ENCODE measurements at places on chromosomes 7 and 10.

DNA sequence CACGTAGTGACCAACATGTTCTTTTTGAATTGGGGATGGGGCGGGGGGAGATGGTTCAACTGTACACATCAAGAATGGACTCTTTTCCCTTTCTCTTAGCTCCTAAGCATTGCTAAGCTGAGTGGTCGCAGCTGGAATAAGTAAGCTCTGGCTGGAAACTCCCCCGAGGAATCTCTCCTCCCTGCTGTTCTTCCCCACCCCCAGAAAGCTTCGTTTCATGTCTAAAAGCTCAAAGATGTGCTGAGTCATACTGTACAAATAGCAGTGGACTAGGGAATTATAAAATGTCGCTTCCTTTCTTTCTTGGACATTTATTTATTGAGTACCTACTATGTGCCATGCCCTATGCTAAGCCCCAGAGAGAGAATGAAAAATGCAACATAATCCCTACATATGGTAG lies 191.1 kb upstream of the ADO start:
- DNase-seq, result no peak

DNA sequence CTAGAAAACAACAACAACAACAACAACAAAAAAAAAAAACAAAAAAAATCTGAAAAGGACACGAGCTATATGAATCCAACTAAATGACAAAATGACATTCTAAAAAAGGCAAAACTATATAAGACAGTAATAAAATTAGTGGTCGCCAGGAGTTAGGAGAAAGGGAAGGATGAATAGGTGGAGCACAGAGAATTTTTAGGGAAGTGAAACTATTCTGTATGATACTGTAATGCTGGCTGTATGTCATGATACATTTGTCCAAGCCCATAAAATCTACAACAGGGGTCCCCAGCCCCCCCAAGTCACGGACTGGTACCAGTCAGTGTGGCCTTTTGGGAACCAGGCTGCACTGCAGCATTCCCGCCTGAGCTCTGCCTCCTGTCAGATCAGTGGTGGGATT lies 2.8 kb upstream of the PUS7 start:
- DNase-seq, result no peak

GRCh38 chr7:22356010-22356691 lies 803 bp downstream of the RAPGEF5 start:
- no peak for DNase-seq

- DNase-seq, result no peak
These were observed 98.1 kb downstream of the LRRC4 start for GRCh38 chr7:127933146-127933545.

- DNase-seq, result no peak
These were observed 450.7 kb downstream of the HTR7 start for GRCh38 chr10:90407131-90407530.

DNA sequence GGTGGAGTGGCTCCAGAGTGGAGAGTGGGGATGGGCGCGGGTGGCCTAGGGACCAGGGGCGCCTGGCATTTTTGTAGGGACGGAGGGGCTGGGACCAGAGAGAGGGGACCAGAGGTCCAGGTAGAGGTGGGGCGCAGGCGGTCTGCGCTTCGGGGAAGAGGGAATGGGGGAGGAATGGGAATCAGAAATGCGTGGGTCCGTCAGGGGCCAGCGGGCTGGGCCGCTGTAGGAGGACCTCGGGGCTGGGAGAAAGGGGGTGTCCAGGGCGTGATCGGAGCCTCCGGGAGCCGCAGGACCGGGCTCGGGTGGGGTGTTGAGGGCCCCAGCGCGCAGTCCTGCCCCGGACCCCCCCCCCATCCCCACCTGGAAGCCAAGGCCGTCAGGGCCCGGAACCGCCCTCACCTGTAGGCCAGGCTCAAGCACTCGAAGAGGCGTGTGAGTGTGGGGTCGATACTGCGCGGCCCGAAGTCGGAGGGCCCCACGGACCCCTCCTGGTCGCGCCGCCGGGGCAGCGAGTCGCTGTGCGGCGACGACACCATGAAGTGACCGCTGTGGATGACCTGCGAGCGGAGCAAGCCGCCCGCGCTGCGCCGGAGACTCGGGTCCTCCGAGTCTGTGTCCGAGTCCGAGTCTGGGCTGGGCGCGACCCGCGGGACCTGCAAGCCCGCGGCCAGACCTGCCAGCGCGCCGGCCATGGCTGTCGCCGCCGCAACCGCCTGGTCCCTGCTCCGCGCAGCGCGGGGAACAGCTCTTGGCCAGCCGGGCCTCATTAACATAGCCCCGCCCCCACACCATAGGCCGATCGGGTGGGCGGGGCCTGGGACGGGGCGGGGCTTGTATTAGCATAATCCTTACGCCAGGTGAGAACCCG lies at the start of gene MLXIPL:
Gene MLXIPL, minus strand, starts transcription at position 725 of the 871 bp plus-strand sequence. Its CDS starts 30 bp downstream, at position 695.
- DNase-seq, result peak; percentile 94

DNA sequence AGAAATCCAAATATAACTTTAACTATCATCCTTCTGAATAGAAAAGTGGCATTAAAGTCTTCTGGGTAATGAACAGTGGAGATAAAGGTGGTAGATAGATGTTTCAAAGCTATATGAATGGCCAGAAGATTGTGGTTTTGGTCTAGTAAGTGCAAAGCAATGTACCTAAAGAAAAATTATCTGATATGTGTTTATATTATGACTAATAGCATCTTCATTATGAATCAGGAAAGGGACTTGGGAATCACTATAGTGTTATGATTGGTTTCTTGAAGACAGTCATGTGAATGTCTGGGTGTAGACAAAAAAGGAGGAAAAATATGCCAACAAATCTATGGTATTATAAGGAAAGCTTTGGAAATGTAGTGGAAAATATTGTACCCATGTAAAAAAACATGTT lies 3.0 kb downstream of the ZNF518A start:
- DNase-seq, result no peak

GRCh38 chr7:23226844-23227450 lies 19.6 kb upstream of the GPNMB start:
- no peak for DNase-seq

DNA sequence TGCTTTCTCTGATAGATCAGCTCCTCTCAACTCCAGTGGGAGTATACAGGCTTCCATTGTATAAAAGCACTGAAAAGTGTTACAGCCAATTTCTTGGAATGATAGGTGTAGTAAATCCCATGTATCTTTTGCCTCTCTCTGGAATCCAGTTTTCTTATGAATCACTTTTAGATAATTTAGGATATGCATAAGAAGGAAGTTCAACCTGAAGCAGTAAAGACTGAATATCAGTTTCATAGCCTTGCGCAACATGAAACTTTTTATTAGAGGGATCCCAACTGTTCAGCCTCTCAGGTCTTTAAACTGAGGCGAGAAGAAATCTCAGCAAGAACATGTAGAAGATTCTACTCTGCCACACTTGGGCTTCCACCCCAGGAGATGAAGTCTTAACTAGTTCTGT lies 280.0 kb downstream of the MALRD1 start:
- no peak for DNase-seq

GRCh38 chr7:128071376-128071775 lies 40.1 kb upstream of the LRRC4 start:
- DNase-seq, result no peak

- DNase-seq, result no peak
These were observed 33.4 kb upstream of the RSBN1L start for GRCh38 chr7:77662869-77663268.

DNA sequence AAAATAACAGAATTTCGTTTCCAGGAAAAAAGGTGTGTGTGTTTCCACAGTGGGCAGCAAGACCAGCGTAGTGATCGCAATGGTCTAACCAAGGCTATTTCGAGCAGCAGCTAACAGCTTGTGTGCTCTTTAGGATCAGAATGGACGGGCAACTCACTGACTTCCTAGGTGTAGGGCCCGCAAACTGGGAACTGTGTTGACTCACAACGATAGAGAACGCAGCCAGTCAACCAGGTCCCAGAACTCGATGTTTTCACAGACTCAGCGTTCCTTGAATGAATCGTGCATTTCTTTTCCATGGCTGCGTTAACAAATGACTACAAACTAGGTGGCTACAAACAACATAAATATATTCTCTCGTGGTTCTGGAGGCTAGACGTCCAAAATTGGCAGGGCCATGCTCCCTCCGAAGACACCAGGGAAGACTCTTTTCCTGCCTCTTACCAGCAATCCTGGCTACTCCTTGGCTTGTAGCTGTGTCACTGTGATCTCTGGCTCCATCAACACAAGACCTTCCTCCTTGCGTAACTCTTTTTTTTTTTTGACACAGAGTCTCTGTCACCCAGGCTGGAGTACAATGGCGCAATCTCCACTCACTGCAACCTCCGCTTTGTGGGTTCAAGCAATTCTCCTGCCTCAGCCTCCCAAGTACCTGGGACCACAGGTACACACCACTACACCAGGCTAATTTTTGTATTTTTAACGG lies 39.1 kb downstream of the PODXL start:
- DNase-seq, result peak; percentile 13

DNA sequence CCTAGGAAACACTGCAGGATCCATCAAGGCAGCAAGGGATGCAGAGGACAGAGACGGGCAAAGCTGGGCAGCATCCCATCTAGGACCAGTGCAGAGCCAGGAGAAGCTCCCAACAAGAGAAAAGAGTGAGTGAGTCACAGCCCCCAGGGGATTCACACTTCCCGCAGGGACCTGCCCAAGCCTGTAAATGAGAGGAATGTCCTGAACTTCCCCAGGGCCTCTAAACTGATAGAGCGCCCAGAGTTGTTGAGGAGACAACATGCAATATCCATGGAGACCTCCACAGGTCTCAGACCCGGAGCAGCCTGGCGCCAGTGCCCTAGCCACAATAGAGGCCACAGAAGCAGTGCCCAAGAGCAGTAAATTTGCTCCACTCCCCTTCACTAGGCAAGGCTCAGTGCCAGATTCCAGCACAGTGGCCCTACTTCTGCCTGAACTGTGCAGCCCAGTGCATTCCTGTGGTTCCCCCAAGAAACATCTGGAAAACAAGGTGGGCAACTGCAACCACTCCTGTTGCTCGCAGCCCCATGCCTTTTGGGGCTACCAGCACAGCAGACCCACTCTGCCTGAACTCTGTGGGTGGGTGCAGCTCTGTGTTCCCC lies 567.5 kb downstream of the POM121L12 start:
- DNase-seq, result peak; percentile 3

DNA sequence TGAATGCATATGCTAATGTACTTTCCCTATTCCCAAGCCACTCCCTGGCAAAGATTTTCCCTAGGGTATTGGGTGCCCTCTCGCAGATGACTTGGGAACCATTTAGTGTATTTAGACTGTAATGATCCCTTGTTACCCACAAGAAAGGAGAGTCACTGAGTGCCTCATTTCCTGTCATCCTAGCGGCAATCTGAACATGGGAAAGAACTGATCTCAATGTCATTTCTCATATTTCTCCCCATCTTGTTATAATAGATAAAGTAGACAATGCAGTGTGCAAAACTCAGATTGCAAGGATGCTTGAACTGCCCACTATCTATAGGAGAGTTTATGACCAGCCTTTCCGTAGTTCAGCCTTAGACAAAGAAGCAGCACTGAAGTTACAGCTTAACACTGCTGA lies 123.3 kb downstream of the MICU1 start:
- DNase-seq, result no peak

GRCh38 chr7:140867467-140868462 lies 57.0 kb downstream of the BRAF start:
- DNase-seq, result no peak

DNA sequence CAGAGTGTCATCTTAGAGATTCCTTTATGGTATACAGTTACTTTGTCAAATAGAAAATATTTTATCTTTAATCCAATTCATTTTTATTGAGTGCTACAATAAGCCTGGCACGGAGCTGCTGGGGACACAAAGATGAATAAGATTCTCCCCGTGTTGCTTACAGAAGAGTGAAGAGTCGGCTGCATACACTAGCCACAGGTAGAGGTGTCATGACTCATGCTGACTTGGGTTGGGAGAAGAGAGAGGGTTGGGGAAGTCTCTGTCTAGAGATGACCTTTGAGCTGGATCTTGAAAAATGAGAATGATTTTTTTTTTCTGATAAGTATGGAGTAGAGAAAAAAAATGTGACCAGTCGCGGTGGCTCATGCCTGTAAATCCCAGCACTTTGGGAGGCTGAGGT lies 289.9 kb upstream of the CELF2 start:
- DNase-seq, result no peak

DNA sequence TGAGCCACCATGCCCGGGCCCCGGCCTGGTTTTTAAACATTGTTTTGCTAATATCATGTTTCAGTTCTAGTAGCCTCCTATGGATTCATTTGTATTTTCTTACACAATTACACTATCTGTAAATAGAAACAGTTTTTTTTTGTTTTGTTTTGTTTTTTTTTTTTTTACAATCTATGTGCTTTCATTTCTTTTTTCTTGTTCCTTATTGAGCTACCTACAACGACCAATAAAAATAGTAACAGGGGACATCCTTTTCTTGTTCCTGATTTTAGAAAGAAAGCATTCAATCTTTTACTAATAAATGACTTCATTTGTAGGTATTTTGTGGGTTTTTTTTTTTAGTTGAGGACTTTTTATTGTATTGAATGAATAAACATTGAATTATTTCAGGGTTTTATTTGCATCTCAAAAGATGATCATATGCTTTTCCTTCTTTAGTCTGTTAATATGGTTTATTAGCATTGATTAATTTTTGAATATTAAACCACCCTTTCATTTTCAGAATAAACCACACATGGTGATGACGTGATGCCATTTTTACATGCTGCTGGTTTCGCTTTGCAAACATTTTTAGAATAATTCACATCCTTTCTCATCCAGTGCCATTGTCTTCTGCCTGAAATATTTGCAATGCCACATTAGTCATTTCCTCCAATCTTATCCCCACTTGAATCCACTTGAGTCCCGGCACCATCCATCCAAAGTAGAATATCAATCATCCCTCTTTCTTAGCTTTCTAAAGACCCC lies 18.1 kb upstream of the AKR1E2 start:
- DNase-seq, result no peak

GRCh38 chr10:70602665-70603448 lies at the start of gene PRF1:
Gene PRF1 (minus strand): TSS chr10:70602741. CDS start chr10:70600902, 1,839 bp downstream.
- DNase-seq, result peak; percentile 49

DNA sequence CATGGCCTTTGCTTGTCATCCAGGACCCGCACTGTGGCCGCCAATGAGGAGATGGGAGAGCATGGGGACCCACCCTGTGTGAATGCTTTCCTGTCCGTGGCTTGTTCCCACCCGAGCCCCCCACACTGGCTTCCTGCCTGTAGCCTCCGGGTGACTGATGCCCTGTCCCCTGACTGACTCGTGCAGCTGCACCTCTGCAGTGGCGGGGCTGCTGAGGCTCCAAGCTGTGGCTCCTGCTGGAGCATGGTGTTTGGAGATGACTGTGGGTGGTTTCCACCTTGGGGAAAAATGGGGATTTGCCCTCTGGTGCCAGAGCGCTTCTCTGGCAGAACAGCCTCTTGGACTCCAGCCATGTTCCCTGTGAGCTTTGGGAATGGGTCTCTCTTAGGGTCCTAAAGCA lies 2.1 kb downstream of the CAMK1D start:
- no peak for DNase-seq

GRCh38 chr10:124522933-124523871 lies 61.6 kb downstream of the LHPP start:
- DNase-seq, result no peak

DNA sequence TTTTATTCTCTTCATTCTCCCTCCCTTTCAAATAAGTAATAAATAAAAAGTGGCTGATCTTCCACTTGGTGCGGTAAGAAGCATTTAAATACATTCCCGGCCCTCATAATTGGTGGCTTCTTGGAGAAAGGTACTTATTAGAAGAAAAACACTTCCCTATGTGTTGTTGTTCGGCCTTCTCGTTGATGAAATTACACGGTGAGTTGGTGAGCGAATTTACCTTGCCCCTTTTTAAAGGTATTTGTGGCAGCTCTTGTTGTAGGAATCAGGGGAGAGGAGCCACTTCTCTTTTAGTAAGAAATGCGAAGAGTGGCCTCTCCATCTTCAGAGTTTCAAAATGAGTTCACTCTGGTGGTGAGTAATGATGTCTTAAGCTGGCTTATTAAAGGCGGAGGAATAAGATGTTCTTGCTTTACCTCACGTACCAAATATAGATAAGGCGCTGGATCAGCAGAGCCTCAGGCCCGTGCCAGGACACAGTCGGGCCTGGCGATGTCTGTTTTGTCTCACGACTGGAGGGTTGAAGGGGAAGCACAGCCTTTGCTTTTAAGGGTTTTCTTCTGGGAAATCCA lies 135.9 kb downstream of the CUX1 start:
- DNase-seq, result no peak

Data from Caco-2 (cell line).